ENCODE measurements at places on chromosomes 11 and 22. TPM values are rescaled to one million over a fixed set of nuclear protein-coding genes. Genes with fewer than 3 reads are reported as not detected.

Gene MS4A6A
- total RNA-seq = not detected

Gene SCN2B
- not detected for total RNA-seq

Gene PHF21A
- 8.6 TPM for total RNA-seq

Gene TMEM191B
- 0.77 TPM for total RNA-seq

Gene HPX
- total RNA-seq = 0.38 TPM

Gene ROBO4
- total RNA-seq = 1.1 TPM

Measured in regular cardiac myocyte (primary cell).